ENCODE measurements at places on chromosomes 2 and 18.

DNA sequence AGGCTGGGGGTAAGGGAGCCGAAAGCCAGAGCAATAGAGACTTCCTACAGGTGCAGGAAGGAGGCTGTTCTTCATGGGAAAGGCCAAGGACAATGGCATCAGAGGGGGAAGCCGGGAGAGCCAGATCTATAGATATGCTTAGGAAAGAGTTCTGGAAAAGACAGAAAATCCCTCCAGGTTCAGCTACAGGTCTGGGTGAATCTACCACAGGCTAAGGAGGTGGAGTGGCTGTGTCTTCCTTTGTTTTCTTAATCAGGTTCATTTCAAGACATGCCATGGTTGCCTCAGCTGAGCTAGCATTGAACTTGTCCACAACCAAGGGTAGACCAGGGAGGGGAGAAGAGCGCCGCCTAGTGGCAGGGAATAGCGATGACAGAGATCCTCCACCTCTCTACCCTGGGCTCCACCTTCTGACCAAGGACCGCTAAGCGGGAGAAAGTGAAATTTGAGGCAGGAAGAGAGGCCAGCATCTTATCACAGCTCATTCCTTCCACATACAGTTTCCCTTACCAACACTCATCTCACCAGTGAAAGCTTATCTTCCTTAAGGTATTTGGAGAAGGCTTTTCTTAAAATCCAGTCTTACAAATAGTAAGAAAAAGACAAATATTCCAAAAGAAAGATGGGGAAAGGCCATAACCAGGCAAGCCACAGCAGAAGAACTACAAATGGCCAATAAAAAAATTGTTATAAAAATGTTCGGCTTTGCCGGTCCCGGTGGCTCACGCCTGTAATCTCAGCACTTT, 74.2 kb downstream of the VIT start:
- peak; percentile 3 for DNase-seq

- no peak for DNase-seq
Observed at GRCh38 chr2:86420913-86421312, 20.3 kb upstream of the KDM3A start.

DNA sequence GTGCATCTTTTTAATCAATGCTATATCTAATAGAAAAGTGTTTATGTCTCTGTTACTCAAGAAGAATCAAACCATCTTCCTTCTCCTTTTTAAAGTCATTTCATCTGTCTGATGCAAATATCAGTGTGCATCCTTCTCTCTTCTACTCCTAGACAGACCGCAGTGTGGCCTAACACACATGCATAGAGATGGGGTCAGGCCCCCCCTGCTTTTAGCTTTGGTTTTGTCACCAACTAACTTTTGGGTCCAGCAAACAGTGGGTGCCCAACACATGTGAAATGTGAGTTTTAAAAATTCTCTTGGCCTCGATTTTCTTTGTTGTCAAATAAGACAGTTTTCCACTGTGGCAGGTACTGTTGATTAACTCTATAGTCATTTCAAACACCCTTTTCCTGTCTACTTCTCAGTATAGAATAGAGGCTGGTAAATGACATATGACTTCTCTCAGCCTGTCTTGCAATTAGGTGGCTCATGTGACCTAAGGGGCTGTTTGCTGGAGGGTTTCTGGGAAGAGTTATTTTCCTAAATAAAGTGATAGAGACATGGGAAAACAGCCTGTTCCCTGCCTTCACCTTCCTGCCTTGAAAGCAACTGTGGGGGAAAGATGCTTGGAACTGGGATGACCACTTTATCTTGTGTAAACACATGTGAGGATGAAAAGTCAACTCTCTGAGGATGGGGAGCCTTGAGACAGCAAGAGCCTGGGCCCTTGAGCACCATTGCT, 65.7 kb upstream of the DARS1 start:
- no peak for DNase-seq

DNA sequence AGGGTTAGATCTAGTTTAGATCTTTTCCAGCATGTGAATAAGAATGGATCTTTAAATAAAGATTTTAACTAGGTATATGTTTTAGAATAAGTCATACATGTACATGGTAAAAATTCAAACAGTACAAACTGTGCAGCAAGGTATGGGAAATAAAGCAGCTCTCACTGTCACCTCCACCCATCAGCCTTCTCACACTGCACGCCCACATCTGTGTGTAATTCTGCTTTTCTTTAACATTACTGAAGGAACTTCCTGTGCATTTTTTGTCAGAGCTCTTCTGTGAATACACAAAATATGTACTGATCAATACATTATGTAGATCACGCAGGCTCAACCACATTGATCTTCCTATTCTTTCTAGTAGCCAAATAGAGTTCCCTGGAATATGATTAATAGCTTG, 3.4 kb downstream of the CASP8 start:
- DNase-seq, result no peak

DNA sequence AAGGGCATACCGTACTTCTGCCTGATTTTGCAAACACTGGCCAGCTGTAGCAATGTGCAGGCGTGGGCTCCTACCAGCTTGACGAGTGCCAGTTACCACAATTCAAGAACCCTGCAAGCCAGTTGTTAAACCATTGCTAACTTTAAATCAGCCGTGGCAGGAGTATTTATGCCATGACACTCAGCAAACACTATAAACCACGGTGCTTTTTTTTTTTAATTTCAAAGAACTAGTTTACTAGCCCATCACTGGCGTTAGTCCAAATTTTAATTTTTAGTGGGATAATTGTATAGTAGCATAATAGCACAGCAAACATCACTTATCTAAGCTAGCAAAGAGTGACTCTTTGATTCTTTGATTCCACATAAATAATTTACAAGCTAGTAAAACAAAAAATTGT, 111.1 kb downstream of the COL4A4 start:
- DNase-seq, result no peak

DNA sequence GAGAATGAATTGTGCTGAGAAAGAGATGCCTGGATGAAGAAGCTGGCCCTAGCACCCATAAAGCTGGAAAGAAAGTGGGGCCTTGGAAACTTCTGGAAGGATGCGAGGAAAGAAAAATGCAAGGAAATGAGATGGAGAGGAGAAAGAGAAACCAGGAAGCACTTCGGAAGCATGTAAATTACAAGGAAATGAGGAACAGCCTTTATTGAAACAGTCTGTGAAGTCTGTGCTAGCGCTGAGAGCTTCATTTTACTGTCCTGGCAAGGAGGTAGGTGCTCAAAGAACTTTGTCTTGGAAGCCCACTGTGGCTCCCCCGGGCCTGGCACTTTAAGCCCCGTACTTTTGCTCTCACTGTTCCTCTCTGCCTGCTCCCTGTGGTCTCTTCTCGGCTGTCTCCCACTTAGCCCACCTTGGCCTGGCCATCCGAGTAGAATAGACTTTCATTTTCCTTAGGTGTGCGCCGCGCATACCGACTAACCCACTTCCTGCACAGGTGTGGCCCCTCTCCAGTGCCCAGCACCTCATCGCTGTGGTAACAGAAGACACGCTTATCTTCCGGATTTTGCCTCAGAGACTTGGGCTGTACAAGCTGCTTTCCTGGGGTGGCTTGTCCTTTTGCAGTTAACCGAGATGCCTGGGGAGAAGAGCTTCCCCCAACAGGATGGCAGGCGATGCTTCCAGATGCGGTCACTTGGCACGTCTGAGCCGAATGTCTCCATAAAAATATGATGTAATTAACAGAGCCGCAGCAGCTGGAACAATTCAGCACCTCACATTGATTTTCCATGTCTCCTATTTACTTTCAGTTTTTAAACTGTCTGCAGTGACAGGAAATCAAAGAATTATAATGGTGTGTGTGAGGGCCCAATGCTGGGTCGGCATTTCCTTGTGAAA, 199.6 kb downstream of the HRH4 start:
- no peak for DNase-seq

- no peak for DNase-seq
Observed at GRCh38 chr2:239399433-239399920, 1.3 kb downstream of the HDAC4 start.

DNA sequence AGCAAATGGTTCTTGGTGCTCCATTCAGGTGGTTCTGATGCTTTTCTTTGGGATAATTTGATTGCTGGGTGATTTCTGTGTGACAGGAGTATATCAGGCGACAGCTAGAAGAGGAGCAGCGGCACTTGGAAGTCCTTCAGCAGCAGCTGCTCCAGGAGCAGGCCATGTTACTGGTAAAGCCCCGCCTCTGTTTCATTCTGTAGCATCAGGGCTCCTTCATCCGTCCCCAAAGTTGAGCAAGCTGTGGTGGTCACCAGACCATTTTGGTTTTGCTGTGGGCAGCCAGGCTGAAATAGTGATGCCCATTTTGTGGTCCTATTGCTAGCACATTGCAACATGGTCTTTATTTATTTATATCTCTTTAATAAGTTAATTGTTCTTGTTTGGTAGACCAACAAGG, 132.8 kb upstream of the IL1R2 start:
- DNase-seq, result no peak

GRCh38 chr2:239806276-239806675, 218.9 kb downstream of the NDUFA10 start:
- DNase-seq, result no peak

DNA sequence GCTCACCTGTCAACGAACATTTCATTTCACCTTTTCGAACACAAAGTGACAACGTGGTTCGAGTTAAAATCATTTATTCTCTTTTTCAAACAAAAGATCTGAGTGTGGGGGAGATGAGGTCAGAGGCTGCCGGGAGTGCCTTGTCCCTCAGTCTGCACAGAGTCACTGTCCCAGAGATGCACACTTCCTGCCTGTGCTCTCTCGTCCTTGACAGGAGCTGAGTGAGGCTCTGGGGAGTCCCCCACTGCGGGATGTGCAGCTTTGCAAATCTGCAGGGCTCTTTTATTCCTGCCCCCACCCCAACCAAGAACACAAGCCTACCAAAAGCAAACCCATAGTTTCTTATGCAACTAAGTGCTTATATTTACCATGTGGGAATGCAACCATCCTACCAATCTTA, 497.8 kb downstream of the EIPR1 start:
- no peak for DNase-seq

GRCh38 chr2:134175834-134176233, 78.0 kb upstream of the MGAT5 start:
- no peak for DNase-seq

DNA sequence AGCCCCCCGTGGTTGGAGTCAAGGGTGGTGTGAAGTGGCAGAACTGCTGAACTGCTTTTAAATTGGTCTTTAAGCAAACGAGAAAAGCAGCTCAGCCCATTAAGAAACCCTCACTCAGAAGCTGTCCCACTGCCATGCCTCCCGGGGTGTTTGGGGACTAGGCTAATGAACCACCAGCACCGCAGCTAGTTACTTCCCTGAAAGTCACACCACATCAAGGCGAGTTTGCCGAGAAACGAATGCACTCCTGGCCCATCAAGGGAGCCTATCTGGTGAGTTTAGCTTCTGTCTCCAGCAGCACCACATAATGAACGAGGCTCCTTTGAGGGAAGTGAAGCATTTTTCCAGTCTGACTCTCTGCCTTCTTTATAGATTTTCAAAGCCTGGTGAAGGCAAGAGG, 14.6 kb upstream of the ALK start:
- no peak for DNase-seq

DNA sequence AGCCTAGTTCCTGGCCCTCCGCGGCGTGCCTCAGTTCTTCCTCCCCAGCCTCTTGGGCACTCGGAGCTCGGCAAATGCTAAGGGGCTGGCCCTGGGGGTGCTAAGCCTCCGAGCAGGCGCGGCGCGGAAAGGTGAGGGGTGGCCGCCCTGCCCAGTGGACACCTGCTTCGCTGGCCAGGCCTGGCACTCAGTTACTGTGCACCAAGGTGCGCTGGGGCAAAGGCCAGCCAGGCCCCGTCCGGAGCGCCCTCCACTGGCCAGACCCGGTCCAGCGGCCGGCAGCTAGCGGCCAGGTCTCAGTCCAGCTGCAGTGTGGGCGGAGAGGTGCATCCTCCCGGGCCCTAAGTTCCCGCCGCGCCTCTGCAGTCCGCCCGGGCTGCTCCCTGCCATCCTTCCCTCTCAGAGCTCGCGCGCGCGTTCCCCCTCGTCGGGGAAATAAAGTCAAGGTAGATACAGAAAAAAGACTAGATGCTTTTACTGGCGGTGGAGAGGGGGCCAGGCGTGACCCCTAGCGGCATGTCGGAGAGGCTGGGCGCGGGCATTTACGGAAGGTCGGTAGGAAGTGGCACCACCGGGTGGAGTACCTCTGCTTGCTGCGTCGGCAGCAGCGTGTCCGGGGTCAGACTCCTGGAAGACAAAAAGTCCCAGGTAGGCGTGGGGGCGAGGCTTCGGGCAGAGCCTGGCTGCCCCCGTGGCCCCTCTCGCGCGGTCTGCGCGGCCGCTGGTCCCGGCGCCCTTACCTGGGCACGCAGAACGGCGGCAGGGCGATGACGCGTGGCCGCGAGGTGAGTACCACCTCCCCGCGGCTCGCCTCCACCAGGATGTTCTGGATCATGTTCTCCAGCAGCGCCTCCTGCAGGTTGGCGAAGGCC, 9.4 kb upstream of the CRYBA2 start:
- no peak for DNase-seq

GRCh38 chr2:224802407-224802806, 86.2 kb upstream of the CCDC195 start:
- DNase-seq, result no peak

DNA sequence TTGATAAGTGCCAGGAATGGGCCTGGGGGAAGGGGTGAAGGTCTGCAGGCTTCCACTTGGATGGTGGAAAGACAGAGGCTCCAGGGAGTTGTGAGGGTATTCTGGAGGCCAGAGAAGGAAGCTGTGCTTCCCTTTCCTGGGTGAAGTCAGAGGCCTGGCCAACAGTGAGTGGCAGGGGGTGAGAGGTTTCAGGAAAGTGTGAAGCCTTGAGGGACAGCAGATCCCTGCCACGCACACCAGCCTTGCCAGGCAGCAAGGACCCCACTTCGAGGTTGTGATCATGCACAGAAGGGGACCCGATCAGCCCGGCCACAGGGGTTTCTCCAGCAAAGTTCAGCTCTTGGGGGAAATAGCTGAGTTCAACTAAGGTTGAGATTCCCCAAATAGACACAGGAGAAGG, 66.5 kb downstream of the SMAD7 start:
- DNase-seq, result no peak

Data from stimulated activated CD8-positive, alpha-beta memory T cell treated with anti-CD3 and anti-CD28 coated beads, Interleukin-2, amount 100 ng/mL, for 1 hour (primary cell).